ENCODE measurements at places on chromosomes 11 and 22. TPM values are rescaled to one million over a fixed set of nuclear protein-coding genes. Genes with fewer than 3 reads are reported as not detected.

The ACR gene
- total RNA-seq = not detected

The GSTT2B gene
- total RNA-seq = 3.4 TPM

The HEPACAM gene
- 2.1 TPM for total RNA-seq

The CDC45 gene
- 0.32 TPM for total RNA-seq

The CRYAB gene
- 493 TPM for total RNA-seq

DNA sequence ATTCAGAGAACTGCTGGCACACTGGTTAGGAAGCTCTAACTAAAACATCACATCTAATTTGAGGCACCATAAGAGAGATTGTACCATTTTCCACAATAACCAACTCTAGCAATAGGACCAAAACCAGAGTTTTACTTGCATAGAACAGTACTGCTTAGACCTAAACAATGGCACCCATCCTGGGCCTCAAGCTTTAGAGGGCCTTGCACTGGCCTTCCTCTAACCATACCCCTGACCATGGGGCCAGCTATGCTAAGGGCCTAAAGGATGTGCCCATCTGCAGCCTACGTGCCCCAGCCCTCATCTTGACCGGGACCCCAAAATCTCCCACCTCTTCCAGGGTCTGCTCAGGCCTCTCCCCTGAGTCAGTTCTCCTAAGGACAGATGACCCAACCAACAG lies 74.4 kb upstream of the ARHGAP32 start:
- DNase-seq = no peak

- no peak for DNase-seq
Observed at GRCh38 chr11:2789791-2790567, 90.2 kb upstream of the KCNQ1OT1 start.

GRCh38 chr22:39204216-39204615 lies 40.6 kb downstream of the PDGFB start:
- DNase-seq = no peak

- peak; percentile 98 for DNase-seq
Observed at GRCh38 chr11:66466225-66467033, at the start of gene PELI3. PELI3 (plus strand) TSS chr11:66466905; CDS start chr11:66468129, 1,224 bp downstream.

DNA sequence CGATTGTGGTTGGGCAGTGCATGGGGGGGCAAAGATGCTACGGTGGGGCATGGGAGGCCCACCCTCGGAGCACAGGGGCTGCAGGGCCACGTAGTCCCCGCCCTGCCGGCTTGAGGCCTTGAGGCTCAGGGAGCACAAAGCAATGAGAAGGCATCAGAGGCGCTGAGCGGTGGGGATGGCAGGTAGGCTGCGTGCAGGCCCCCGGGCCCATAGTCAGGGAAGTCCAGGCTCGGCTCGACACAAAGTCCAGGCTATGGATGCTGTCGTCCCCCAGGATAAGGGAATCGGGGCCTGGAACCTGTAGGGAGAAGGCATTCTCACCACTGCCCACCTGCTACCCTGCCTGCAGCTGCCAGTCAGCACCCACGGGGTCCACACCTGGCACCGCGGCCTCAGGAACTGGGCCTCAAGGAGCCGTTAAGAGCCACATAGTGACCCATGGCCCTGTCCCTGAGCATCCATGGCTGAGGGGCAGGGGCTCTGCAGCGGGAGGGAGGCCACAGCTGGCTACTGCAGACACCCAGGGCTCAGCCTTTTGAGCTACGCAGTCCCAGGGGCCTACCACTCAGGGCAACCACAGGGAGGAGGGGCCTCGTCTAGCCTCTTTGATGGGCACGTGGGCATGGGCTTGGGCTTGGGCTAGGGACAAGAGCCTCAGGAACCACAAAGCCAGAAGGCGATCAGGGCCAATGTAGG lies 179.7 kb downstream of the IGLL1 start:
- no peak for DNase-seq

DNA sequence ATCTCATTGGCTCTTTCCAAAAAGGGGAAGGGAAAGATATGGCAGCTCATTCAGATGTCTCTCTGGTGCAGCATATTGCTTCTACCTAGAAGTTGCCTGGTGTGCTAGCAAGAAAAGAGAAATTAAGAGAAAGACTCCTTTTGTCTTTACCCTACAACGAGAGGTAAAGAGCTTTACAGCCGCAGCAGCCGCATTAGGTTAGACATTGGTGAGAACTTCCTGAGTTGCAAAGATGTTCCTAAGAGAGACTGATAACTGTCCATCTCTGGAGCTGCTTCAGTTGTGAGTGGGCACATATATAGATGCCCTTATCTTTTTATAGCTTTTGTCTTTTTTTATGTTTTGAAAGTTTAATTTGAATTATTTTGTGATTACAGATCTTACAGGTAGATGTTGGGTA lies 80.8 kb upstream of the NNMT start:
- DNase-seq = no peak

GRCh38 chr11:68314203-68315170 lies 2.1 kb downstream of the LRP5 start:
- DNase-seq = no peak

- no peak for DNase-seq
Observed at GRCh38 chr11:2518983-2519340, 74.2 kb downstream of the KCNQ1 start.

DNA sequence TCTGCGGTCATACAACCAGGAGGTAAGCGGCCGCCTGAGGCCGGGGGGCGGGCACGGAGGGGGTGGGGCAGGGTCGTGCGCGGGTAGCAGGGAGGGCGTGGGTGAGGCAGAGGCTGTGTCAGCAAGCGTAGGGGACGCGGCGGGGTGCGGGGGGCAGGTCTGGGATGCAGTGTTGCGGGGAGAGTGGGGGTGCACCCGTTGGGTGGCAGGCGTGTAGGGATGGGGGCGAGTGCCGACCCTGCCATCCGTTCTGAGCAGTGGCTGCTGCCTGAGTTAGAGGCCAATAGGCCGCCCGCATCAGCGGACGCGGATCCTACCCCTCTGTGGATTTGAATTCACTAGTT lies 1.4 kb downstream of the RIC8A start:
- no peak for DNase-seq

DNA sequence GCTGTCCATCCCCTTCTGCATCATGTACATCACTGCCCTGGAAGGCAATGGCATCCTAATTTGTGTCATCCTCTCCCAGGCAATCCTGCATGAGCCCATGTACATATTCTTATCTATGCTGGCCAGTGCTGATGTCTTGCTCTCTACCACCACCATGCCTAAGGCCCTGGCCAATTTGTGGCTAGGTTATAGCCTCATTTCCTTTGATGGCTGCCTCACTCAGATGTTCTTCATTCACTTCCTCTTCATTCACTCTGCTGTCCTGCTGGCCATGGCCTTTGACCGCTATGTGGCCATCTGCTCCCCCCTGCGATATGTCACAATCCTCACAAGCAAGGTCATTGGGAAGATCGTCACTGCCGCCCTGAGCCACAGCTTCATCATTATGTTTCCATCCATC lies 337 bp downstream of the OR52B6 start:
- DNase-seq = no peak

DNA sequence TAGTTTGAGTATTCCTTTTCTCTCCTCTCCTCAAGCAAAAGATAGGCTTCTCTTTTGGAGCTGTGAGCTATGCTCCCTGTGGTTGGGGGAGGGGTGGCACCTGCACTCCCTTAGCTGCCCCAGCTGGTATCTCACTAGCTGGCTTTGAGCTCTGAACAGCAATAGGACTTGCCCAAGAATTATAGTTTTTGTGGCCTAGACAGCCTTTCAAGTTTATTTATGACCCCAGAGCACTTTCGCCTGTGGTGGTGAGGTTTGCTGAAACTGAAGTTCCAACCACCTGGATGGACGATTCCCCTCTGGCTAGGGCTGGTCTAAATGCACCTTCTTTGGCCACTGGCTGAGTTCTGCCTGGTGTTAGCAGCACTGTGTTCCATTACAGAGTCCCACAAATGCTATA lies 37.1 kb upstream of the SLC37A2 start:
- DNase-seq = no peak

GRCh38 chr11:117744471-117745150 lies 52.4 kb downstream of the DSCAML1 start:
- no peak for DNase-seq

- DNase-seq = no peak
Observed at GRCh38 chr22:27809226-27809603, 7.7 kb upstream of the MN1 start.
